CD8-positive, alpha-beta memory T cell (primary cell): ENCODE measurements at places on chromosomes 2 and 18.

DNA sequence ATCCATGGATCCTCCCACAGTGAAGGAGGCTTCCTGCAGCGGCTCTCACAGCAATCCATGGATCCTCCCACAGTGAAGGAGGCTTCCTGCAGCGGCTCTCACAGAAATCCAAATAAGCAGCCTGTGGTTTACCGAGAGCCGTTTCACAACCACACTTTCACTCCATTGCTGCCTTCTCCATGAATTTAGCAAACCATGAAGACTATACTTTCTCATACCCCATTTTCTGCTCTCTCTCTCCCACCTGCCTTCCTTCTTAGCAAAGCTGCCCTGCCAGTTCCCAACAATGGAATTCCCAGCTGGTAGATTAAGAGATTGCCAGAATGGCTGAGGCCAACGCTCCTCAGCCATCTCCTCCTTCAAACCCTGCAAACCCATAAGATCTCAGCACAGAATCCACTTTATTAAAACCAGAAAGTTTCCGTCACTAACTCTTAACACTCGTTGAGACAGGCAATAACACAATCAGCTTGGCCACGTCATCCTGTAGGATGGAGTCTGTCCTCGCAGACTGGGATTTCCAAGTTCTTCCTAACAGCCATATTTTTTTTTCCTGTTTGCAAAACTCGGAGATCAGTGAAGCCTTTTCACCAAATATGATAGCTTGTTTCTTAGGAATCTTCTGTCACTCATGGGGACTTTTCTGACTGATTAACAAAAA is 162.2 kb downstream of the PXDN start:
- no peak for DNase-seq

GRCh38 chr2:178295115-178295514 is 100.8 kb downstream of the OSBPL6 start:
- DNase-seq, result no peak

GRCh38 chr2:42363413-42363812 is 2.4 kb upstream of the COX7A2L start:
- DNase-seq, result no peak

- DNase-seq, result no peak
Observed at GRCh38 chr2:108330979-108331378, 42.3 kb downstream of the SULT1C2 start.

GRCh38 chr2:241161646-241162281 is 11.5 kb downstream of the PPP1R7 start:
- DNase-seq, result no peak

- no peak for DNase-seq
Observed at GRCh38 chr2:98269274-98269673, 77.0 kb upstream of the CNGA3 start.

- no peak for DNase-seq
Observed at GRCh38 chr2:44324971-44325426, 36.3 kb downstream of the PREPL start.

DNA sequence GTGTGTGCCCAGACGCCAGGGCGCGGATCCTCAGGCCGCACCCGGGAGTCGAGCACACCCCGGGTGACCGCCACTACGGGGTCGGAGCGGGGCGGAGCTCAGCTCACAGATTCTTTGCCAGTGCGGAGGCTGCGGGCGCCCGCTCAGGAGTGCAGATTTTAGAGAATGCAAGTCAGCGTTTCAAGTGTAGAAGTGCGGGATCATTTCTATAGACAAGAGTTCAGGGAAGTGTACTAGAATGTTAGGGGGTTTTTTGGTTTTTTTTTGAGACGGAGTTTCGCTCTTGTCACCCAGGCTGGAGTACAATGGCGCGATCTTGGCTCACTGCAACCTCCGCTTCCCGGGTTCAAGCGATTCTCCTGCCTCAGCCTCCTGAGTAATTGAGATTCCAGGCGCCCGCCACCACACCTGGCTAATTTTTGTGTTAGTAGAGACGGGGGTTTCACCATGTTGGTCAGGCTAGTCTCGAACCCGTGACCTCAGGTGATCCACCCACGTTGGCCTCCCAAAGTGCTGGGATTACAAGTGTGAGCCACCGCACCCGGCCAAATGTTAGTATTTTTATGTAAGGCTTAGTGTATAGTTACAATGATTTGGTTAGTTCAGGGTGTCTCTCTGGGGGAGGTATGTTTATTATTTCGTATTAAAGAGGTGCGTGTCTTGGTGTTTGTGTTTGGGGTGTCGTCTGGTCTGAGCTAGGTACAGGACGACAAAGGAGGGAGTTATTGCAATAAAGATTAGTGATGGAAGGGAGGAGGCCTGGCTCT is 619 bp upstream of the FAM168B start:
- no peak for DNase-seq

- DNase-seq, result no peak
Observed at GRCh38 chr2:63736354-63736753, 105.3 kb upstream of the UGP2 start.

GRCh38 chr2:21095178-21095577 is 28.6 kb upstream of the TDRD15 start:
- no peak for DNase-seq

GRCh38 chr2:240259924-240260529 is 119.6 kb upstream of the OTOS start:
- no peak for DNase-seq

DNA sequence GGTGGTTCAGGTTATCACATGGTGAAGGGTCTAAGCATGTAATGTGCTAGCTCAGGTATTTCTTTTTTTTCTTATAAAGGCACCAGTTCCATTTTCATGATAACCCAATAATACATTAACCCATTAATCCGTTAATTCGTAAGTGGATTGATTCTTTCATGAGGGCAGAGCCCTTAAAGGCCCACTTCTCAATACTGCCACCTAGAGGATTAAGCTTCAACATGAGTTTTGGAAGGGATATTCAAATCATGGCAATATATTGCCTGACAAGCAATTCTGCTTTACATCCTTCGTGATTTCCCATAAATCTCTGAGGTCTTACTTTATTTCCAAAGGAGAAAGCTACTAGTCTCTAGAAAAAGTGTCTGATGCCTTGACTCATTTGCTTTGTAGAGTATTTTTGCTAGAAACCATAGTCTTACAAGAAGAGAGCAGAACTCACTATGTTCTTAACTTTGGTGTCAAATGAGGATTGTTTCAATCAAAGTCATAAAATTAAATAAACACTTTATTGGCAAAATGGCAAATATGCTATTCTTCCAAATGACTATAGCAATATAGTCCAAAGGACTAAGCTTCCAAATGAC is 271.3 kb downstream of the KCNS3 start:
- no peak for DNase-seq

GRCh38 chr2:221495731-221496130 is 76.4 kb downstream of the EPHA4 start:
- DNase-seq, result no peak

DNA sequence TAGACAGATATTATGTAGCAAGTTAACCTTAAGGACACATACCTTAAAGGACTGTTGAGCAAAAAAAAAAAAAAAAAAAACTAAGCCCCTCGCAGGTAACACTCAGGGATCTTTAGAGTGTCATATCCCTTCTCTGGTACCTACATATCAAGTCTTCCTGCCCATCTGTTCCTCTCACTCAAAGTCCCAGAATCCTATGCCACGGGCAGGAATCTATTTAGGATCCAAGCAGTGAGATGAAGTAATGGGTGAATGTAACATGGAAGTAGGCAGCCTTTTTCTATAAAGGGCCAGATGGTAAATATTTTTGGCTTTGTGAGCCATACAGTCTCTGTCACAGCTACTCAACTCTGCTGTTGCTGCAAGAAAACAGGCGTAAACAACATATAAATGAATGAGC is 496.7 kb downstream of the STK39 start:
- no peak for DNase-seq

GRCh38 chr18:13269013-13269280 is 50.4 kb downstream of the LDLRAD4 start:
- no peak for DNase-seq

- DNase-seq, result no peak
Observed at GRCh38 chr18:2932247-2933181, 80.4 kb downstream of the LPIN2 start.

GRCh38 chr18:9989481-9989880 is 75.7 kb downstream of the VAPA start:
- DNase-seq, result no peak

DNA sequence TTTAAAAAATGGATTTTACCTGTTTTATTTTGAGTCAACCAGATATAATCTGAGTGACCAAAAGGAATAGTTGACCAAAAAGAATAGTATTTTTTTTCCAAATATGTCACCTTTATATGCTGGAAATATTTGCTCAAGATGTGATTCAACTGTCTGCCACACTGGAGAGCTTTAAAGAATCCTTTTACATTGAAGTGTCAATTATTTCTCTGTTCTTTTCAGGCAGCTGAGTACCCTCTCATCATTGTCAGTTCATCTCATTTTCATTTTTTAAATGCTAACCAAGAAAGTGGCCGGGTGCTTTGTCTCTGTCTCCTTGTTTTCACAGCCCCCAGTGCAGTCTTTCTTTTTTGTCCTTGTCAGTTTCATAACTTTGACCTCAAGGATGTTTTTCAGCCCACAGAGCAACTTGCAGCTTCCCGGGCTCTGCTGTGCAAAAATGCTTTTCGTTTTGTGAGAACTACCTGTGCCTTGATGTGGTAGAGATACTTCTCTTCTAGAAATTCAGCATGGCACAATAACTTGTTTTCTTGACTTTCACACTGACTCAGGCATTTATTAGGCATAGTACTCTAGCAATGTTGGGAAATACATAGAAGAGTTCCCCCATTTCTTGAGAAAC is 23.4 kb upstream of the CERS6 start:
- peak; percentile 4 for DNase-seq

DNA sequence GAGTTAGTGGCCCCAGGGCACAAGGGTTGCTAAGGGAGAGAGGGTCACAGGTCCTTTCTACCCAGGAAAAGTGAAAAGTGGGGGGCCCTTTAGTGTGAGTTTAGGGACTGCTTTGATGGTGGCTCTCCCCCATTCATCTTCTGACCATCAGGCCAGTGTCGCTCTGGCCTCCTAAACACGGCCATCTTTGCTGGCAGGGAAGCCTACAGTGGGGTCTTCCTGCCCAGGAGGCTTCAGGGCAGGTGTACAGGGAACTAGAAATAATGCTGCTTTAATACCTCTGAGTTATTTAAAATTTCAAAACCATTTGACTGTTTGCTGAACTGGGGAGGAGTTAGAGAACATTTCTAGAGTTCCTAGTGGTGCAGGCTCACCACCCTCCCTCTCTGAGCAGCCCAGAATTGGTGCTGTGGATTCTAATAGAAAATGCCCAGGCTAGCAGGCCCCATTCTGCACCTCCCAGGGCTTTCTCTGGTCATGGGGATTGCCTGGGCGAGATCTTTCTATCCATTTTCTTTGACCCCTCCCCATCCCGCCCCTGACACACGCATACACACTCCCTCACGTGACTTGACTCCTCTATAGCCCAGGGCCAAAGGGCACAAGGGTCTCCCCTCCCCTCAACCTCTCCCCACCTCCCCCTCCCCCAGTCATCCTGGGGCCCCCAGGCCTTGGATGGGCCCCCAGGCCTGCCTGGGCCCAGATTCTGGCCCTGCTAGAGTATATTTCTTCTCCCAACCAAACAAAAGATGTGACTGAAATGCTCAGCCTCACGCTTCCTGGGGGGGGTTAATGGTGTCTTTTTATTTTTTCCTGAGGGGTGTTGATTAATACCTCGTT is 3.1 kb downstream of the PKDCC start:
- no peak for DNase-seq

DNA sequence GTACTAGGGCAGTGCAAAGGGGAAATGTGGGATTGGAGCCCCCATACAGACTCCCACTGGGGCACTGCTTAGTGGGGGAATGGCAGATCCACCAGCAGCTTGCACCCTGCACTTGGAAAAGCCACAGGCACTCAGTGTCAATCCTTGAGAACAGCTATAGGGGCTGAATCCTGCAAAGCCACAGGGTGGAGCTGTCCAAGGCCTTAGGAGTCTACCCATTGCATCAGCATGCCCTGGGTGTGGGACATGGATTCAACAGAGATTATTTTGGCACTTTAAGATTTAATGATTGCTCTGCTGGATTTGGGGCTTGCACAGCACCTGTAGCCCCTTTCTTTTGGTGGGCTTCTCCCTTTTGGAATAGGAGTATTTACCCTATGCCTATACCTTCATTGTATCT is 8.6 kb upstream of the ZNF24 start:
- DNase-seq, result no peak

DNA sequence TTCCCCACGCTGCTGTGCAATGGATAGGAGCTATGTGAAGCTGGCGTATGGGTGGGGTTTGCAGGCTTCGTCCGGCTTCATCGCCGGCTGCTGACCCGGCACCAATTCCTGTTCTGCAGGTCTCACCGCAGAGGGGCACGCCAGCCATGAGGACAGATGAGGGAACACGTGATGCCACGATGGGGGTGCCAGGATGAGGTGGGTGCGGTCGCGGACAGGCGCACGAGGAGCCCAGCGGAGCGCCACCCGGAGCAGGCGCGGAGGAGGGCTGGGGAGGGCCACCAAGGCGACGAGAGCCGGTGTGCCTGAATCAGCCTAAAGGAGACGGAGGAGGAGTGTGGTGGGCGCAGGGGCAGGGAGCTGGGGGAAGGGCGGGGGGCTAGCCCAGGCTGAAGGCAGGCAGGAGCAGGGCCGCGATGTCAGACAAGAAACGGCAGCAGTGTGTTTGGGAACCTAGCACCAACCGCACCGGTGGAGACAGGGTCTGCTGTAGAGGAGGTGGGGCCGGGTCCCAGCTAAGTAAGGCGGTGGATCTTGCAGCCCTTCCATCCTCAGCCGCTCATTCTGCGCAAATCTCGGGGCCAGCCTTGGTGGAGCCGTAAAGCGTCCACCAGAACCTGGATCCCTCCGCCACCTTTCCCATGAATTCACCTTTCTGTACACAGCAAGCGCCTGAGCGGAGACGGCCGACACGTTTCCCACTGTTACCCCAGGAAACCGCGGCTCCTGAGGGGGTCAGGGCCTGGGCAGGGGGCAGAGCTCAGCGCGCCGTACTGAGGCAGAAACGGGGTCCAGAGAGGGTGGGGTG is 17.0 kb upstream of the CD8A start:
- peak; percentile 80 for DNase-seq

GRCh38 chr2:120323214-120323613 is 22.7 kb upstream of the INHBB start:
- DNase-seq, result no peak

GRCh38 chr18:36539674-36540231 is 242.2 kb downstream of the FHOD3 start:
- no peak for DNase-seq
